ENCODE measurements at places on chromosomes 12 and 14.
A peak's percentile ranks its signal among the peaks of the same experiment; 100 is the strongest.

DNA sequence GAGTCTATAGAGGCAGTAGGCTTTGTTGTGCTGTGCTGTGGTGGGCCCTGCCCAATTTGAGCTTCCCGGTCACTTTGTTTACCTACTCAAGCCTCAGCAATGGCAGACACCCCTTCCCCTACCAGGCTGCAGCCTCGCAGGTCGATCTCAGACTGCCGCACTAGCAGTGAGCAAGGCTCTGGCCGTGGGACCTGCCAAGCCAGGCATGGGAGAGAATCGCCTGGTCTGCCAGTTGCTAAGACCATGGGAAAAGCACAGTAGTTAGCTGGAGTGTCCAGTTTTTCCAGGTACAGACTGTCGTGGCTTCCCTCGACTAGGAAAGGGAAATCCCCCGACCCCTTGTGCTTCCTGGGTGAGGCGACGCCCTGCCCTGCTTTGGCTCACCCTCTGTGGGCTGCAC, 26.3 kb downstream of the ANO6 start:
- no peak for DNase-seq

- DNase-seq = peak; percentile 89
Observed at GRCh38 chr12:80849337-80849736, 88.4 kb downstream of the LIN7A start.

DNA sequence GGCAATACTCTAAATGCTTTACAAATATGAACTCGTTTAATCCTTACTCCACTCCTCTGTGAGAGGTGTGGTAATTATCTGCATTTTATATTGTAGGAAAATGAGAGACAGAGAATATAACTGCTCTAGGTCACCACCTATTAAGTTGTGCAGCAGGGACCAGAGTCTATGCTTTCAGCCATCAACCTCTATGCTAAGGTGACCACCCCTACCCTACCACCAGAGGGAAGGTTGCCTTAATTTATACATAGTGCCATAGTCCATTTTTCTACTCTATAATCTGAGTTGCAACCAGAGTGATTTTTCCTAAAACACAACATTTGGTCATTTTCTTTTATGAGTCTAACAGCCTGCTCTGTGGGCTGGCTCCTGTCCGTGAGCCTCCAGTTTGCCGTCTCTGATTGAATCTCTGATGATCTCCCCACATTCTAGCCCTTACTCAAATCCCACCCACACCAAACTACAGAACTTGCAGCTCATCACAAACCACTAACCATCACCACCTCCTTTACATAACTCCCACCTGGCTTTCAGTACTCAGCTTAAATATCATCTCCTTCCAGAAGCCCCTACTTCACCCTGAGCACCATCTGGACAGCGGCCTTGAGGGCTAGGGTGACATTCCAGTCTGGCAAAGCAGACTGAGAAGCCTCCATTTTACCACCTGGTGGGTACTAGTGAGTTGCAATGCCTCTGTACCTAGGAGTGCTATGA, 126.6 kb downstream of the PPM1H start:
- DNase-seq = no peak

- DNase-seq = no peak
Observed at GRCh38 chr14:96191841-96192462, 12.7 kb upstream of the BDKRB2 start.

GRCh38 chr14:74570696-74571095, 41.3 kb downstream of the LTBP2 start:
- DNase-seq = no peak

GRCh38 chr14:70005281-70005805, 126.1 kb downstream of the SMOC1 start:
- no peak for DNase-seq

DNA sequence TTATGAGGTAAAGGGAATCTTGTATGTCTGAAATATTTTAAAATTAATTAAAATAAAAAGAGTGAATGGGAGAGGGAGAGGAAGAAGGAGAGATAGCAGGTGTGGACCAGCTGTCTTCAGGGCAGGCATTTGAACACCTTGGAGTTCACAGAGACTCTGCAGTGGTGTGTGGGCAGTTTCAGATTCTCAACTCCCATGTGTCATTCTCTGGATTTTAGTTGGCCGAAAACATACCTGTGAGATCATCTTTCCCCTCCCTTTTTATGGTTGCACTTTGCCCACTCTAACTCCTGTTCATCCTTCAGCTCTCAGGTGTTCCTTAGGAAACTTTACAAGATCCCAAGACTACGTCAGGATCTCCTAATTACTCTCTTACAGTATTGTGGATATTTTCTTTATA, 108.1 kb downstream of the ERC1 start:
- DNase-seq = no peak

- no peak for DNase-seq
Observed at GRCh38 chr14:28763751-28764256, 2.8 kb upstream of the FOXG1 start.

DNA sequence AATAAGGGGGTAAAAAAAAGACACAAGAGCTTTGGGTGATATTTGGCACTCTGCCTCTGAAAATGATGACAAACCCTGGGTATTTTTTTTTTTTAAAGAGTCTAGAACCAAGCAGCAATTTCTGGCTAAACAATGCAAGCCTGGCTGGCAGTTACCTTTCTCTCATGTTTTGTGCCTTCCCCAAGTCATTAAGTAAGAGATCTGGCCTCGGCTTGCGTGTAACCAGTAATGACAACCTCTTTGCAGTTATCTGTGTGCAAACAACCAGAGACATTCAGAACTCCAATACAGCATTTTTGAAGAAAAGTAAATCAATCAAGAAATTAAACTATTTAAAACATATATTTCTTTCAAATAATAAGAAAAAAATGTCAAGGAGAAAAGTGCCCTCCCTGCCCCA, 167.5 kb downstream of the KCNC2 start:
- DNase-seq = no peak

DNA sequence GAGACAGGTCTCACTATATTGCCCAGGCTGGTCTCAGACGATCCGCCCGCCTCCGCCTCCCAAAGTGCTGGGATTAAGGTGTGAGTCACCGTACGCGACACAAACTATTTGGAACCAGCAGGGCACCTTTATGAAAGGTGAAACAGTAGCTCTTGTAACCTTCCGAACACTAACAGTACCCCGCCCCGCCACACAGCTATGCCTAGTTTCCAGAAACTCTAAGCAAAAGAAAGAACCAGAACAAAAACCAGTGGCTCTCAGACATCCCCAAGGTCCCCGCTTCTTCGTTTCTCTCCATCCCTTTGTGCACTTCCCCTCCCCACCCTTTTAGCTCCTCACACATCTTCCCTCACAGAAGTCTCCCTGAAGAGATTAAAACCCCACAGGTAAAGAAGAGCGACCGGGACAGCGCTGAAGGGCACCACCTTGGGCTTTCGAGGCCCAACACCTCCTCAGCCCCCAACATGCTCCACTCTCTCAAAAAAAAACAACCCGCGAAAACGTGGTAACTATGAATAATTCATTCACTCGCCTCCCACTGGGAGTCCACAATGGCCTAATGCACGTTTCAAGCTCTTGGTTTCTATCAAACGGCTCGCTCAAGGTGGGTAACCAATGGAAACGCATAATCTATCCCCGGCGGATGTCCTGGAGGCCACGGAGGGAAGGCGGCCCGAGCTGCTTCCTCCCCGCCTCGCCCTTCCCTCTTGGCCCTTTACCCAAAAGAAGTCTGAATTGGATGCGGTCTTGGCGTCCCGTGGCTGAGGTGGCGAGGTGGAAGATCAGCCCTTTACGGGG, 877 bp downstream of the BAG5 start:
- DNase-seq = peak; percentile 33

DNA sequence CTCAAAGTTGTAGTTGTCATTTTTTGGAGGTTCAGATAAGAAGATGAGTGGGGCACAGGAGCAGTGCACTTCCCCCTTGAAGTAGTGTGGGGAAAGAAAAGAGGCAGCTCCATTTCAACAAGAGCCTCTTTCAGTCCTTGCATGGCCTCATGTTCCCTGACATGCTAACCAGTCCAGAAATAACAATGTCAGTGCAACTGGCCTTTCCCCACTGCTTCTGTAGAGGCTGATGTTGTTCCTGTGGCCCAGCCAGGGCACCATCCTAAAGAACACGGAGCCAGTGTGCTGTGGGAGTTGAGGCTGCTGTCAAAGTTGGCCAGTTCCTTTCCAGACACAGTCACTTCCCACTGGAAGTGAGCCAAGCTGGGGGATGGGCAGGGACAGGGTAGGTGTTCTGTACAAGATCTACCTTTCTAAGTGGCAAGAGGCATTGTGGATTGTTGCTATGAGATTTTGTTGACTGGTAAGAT, 77.7 kb upstream of the SLC38A2 start:
- no peak for DNase-seq

GRCh38 chr12:6329703-6330064, 12.2 kb downstream of the TNFRSF1A start:
- DNase-seq = no peak

- DNase-seq = no peak
Observed at GRCh38 chr14:104576970-104577332, 2.6 kb upstream of the C14orf180 start.

- DNase-seq = no peak
Observed at GRCh38 chr14:24820616-24821015, 186.6 kb upstream of the GZMB start.

GRCh38 chr12:23006413-23006812, 381.4 kb downstream of the ETNK1 start:
- no peak for DNase-seq

DNA sequence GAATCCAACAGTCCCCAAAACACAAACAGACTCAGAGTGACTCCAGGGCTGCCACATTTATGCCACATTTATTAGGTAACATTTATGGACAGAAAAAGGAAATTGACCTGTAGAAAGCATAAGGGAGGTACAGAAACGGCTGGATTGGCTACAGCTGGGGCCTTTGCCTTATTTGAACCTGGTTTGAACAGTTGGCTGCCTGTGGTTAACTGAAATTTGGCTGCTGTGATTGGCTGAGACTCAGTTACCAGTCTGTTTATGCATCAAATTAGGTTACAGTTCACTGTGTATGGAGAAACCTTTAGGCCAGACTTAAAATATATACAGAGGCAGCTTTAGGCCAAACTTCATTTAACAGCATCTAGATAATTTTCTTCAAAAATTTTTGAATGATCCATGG, 27.8 kb upstream of the PCNX1 start:
- no peak for DNase-seq

DNA sequence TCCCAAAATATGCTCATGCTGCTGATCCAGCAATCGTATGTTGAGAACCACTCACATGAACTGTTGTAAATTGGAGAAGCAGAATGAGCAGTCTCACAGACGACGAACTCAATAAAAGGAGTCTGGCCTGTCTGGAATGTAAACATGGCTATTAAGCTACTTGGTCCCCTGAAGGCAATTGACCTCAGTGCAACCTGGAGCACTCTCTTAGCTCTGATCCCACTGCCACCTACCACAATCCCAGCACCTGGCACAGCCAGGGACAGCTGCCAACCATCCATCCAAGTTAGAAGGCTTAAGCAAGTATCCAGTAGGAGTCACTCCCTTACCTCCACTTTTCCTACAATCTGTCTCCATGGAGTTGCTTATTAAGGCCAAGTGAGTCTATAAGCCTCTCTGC, 406.9 kb upstream of the CLEC14A start:
- DNase-seq = no peak

DNA sequence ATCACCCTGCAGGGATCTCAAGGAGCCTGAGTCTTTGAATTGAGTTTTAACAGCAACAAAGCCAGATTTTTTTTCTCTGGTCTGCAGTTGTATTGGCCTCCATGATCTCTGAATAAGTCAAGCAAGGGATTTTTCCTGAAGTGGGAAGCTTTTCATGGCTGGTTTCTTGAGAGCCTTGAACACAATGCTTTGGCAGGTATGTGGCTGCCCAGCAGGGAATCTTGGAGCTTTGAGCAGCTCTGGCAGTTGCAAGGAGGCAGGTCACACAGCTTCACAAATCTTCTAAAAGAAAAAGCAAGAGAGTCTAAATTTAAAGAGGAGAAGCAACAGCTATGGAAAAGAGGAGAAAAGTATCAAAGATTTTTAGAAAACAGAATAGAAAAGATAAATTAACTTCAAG, 60.1 kb downstream of the RPS29 start:
- DNase-seq = no peak

GRCh38 chr14:100643426-100643825, 56.2 kb upstream of the BEGAIN start:
- no peak for DNase-seq

DNA sequence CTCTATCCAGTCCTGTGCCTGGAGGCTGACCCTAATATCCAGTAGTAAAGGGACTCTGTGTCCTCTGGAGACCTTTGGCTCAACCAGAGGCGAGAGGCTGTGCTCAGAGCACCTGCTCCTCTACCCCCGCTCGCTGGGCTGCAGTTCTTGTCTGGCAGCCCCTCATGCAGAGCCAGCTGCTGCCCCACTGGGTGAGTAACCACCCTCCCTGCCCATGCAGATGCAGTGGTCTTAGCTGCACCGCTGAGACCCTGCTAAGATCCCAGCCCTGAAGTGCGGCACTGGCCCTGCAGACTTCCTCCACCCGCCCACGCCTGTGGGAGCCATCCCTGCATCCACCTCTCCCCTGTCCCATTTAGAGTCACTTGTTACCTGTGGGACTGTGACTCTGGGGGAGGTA, 347.5 kb upstream of the SFSWAP start:
- no peak for DNase-seq

DNA sequence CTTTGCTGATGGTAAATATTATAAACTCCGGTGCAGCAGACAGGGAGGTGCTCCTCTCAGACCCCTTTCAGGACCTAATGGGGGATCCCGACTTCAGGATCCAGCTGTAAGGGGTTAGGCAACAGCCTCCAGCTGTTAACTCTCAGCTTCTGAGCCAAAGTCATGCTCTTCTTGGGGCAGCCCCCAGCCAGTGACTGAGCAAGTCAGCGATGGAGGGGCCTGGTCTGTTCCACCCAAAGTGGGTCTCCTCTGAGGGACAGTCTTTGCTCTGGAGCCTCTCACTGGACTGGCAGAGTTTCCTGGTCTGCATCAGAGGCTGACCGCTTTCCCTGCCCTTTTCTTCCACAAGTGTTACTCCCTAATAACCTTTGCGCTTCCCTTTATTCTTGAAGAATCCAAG, 184.2 kb upstream of the DIO3 start:
- DNase-seq = no peak

GRCh38 chr14:20436363-20436755, 393 bp upstream of the KLHL33 start:
- no peak for DNase-seq

- no peak for DNase-seq
Observed at GRCh38 chr14:72968316-72968715, 42.1 kb downstream of the DCAF4 start.

DNA sequence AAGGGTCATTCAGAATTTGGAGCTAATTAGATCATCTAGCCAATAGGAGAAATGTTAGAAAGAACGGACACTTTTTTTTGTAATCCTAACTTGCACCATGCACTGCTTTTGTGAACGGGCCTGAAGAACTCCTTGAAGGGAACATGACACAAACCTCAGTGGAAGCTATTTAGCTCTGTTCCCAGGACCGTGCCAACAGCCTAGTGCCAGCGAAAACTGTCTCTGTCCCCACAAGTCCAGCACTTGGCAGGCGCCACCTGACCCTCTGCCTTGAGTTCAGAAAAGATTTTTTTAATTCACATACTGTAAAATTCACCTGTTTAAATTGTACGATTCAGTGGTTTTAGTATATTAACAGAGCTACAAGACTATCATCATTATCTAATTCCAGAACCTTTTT, 31.3 kb upstream of the KCNA5 start:
- DNase-seq = no peak

GRCh38 chr12:121996050-121996944, 25.4 kb upstream of the BCL7A start:
- DNase-seq = no peak

- peak; percentile 22 for DNase-seq
Observed at GRCh38 chr12:100574187-100575074, 947 bp downstream of the GAS2L3 start.

GRCh38 chr12:116318576-116319232, 41.2 kb upstream of the MED13L start:
- no peak for DNase-seq
